Uterus (tissue), 4 donors: ENCODE measurements at places on chromosomes 2 and 18. TPM values are rescaled to one million over a fixed set of nuclear protein-coding genes. Genes with fewer than 3 reads are reported as not detected.

DNA sequence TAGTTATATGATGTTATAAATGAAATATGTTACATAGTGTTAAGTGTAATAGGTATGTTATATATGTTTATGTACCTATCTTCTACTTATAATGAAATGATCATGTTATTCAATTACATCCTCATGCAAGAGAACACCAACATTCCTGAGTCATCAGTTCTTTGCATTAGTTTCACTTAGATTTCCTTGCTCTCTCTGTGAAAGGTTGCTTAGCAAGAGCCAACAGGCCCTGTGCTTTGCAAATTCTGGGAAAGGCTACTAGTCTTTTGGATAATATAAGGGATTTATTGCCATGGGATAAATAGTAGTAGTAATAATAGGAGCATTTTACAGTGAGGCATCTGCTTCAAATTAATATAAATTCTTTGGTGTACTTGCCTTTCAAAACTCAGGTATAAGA, 274.8 kb downstream of the SP3 start:
- no peaks in the 10 kb centered on the region for H3K27me3 ChIP-seq
- H3K4me1 ChIP-seq, result no peaks in the 10 kb centered on the region
- H3K4me3 ChIP-seq, result no peak overlapping the region
- DNase-seq, result no peak

- H3K4me1 ChIP-seq, result no peaks in the 10 kb centered on the region
- no peak for DNase-seq
- no peaks in the 10 kb centered on the region for H3K36me3 ChIP-seq
- no peaks in the 10 kb centered on the region for H3K27me3 ChIP-seq
- no peak overlapping the region for H3K4me3 ChIP-seq
- H3K27ac ChIP-seq, result no peak overlapping the region
Observed at GRCh38 chr2:88059979-88060906, 4.7 kb upstream of the KRCC1 start.

The DNAJC5G gene
- total RNA-seq, result 0.77 TPM

DNA sequence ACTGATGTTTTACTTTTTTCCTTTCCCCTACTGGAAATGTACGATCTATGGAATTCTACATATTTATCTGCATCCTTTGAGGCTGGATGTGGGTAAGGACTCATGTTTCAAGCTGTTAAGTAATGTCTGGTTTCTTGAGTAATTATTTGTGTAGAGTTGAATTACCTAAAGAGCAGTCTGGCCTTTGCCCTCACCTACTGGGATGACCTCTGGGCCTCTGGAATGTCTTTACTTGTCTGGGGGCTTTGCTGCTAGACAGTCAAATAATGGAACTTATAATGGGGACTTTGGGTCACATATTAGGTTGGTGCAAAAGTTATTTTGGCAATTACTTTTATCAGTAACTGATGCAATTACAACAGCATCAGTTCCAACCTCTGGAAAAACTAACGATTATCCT, 244.7 kb downstream of the CCDC178 start:
- H3K27ac ChIP-seq, result no peak overlapping the region
- DNase-seq, result no peak
- no peak overlapping the region for H3K4me3 ChIP-seq
- H3K36me3 ChIP-seq, result no peaks in the 10 kb centered on the region
- H3K4me1 ChIP-seq, result no peaks in the 10 kb centered on the region
- H3K27me3 ChIP-seq, result no peaks in the 10 kb centered on the region

The TEX44 gene
- total RNA-seq, result not detected

- H3K27ac ChIP-seq, result no peak overlapping the region
- no peaks in the 10 kb centered on the region for H3K36me3 ChIP-seq
- H3K4me1 ChIP-seq, result no peaks in the 10 kb centered on the region
- no peak for DNase-seq
- H3K27me3 ChIP-seq, result no peaks in the 10 kb centered on the region
- H3K4me3 ChIP-seq, result no peak overlapping the region
Observed at GRCh38 chr18:30142248-30142647, 900.3 kb downstream of the DSC3 start.

- no peak for DNase-seq
- no peaks in the 10 kb centered on the region for H3K4me1 ChIP-seq
- H3K4me3 ChIP-seq, result no peak overlapping the region
- no peak overlapping the region for H3K27ac ChIP-seq
Observed at GRCh38 chr2:22952656-22953225, 432.2 kb upstream of the KLHL29 start.

- peak overlapping the region; percentile 77 for H3K27ac ChIP-seq
- H3K4me1 ChIP-seq, result no peaks in the 10 kb centered on the region
- H3K4me3 ChIP-seq, result peak overlapping the region; percentile 68
- peak; percentile 23 for DNase-seq
Observed at GRCh38 chr18:33578518-33579348, 714 bp downstream of the ASXL3 start.

The BOLL gene
- not detected for total RNA-seq

GRCh38 chr2:102664471-102664909, 45.1 kb downstream of the SLC9A2 start:
- H3K27me3 ChIP-seq, result no peaks in the 10 kb centered on the region
- H3K27ac ChIP-seq, result no peak overlapping the region
- H3K36me3 ChIP-seq, result no peaks in the 10 kb centered on the region
- DNase-seq, result no peak
- H3K4me1 ChIP-seq, result no peaks in the 10 kb centered on the region
- no peak overlapping the region for H3K4me3 ChIP-seq

The PDCL3 gene
- 3.8 TPM for total RNA-seq

GRCh38 chr2:134583997-134584520, 134.7 kb downstream of the TMEM163 start:
- DNase-seq, result no peak
- H3K36me3 ChIP-seq, result no peaks in the 10 kb centered on the region
- H3K4me1 ChIP-seq, result no peaks in the 10 kb centered on the region

The CHRND gene
- total RNA-seq, result not detected

DNA sequence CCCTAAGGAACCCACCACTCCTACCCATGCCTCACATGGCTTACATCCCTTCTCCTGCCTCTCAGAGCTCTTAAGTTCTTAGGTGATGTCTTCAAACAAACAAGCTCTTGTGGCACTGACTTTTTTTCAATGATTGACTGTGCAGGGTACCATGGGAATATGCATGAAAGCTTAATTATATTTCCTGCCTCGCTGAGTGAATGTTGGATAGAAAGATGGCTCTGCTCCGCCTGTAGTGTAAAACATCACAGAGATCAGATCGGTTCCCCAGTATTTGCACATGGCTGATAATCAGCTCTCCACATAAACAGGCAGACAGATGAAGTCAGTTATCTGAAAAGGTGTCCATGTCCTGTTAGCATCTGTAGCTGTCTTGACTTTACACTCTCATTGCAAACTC, 820.8 kb downstream of the TDRD15 start:
- no peaks in the 10 kb centered on the region for H3K4me1 ChIP-seq
- no peak overlapping the region for H3K4me3 ChIP-seq
- no peaks in the 10 kb centered on the region for H3K36me3 ChIP-seq

DNA sequence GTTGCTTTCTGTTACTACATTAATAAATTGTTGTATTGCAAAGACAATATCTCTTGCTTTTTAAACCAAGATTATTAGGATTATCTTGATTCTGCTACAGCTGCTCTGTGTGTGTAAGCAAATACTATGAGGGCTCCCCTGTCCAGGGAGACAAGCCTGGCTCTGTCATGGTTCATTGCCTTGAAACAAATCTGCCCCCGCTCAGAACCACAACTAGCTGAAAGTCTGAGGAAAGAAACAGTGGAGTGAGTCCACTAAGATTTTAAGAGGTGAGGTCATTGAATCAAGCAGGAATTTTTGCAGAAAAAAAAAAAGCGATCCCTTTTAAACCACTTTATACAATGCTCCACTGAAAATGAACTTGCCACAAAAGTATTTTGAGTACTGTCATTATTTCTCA, 30.8 kb upstream of the LRRTM4 start:
- H3K27me3 ChIP-seq, result no peaks in the 10 kb centered on the region
- no peaks in the 10 kb centered on the region for H3K4me1 ChIP-seq
- H3K36me3 ChIP-seq, result no peaks in the 10 kb centered on the region
- H3K27ac ChIP-seq, result no peak overlapping the region
- no peak for DNase-seq
- H3K4me3 ChIP-seq, result no peak overlapping the region

DNA sequence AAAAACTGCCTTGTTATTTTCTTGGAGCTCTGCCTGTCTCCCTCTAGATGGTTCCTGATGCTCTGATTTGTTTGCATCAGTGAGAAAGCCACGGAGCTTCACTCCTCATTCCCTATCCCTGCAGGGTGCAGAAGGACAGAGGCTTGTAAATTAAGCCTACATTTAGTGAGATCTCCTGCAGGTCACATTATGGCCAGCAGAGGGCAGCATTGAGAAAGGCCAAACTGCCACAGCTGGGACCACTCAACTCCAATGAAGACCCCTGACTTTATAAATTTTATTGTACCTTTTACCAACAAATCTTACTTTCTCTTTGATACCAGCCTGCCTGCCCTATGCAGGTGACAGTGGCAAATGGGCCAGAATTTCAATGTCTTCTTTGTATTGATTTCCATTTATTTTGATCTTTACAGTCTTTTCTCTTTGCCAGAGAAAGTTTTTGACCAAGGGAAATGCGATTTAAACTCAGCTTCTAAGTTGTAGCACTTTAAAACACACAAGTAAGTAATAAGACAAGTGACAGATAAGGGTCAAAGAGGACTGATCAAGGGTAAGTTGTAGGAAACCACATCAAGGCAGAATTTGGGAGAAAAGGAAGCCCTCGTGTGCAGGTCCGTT, 1029.1 kb upstream of the KLHL29 start:
- H3K4me1 ChIP-seq, result no peaks in the 10 kb centered on the region
- DNase-seq, result peak; percentile 49
- H3K27ac ChIP-seq, result no peak overlapping the region
- H3K36me3 ChIP-seq, result no peaks in the 10 kb centered on the region
- no peak overlapping the region for H3K4me3 ChIP-seq

The INHBB gene
- total RNA-seq, result 2.9 TPM

DNA sequence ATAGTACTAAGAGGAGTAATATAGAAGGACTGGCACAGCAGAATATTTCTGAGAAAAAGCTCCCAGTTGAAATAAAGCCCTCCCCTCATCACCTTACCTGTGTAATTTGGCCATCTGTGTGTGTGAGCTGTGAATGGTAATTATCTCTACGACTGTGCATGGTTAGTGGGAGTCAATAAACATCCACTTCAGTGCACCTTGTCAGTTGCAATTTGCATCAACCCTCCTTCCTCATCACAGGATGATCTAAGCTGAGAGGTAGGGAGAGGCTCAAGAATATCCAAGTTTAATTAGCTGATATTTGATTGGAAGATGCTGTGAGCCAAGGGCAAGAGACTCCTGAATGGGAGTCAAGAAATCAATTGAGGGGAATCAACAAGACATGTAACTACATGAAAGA, 694.9 kb upstream of the KLHL29 start:
- H3K4me1 ChIP-seq, result no peaks in the 10 kb centered on the region
- H3K27me3 ChIP-seq, result no peaks in the 10 kb centered on the region
- H3K27ac ChIP-seq, result no peak overlapping the region
- H3K4me3 ChIP-seq, result no peak overlapping the region
- H3K36me3 ChIP-seq, result no peaks in the 10 kb centered on the region
- DNase-seq, result no peak

The GALNT14 gene
- 4.0 TPM for total RNA-seq

The CD226 gene
- total RNA-seq, result 0.59 TPM

DNA sequence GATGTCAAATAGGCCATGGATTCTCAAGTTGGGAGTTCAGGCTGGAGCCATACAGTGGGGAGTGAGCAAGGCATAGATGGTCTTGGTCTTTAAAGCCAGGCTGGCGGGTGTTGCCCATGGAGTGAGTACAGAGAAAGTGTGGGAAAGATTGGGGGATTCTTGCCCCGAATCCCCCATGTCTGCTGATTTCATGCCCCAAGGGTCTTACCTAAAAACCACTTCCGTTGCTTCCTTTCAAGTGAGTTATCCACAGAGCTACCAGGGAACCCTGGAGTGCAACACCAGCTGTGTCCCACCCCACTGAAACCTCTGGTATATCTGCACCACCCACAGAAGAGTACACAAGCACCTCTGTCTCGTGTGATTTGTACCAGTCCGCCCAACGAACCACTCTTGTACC, 31.4 kb downstream of the FHOD3 start:
- H3K4me1 ChIP-seq, result no peaks in the 10 kb centered on the region
- no peak overlapping the region for H3K4me3 ChIP-seq
- no peak for DNase-seq
- H3K27ac ChIP-seq, result no peak overlapping the region

DNA sequence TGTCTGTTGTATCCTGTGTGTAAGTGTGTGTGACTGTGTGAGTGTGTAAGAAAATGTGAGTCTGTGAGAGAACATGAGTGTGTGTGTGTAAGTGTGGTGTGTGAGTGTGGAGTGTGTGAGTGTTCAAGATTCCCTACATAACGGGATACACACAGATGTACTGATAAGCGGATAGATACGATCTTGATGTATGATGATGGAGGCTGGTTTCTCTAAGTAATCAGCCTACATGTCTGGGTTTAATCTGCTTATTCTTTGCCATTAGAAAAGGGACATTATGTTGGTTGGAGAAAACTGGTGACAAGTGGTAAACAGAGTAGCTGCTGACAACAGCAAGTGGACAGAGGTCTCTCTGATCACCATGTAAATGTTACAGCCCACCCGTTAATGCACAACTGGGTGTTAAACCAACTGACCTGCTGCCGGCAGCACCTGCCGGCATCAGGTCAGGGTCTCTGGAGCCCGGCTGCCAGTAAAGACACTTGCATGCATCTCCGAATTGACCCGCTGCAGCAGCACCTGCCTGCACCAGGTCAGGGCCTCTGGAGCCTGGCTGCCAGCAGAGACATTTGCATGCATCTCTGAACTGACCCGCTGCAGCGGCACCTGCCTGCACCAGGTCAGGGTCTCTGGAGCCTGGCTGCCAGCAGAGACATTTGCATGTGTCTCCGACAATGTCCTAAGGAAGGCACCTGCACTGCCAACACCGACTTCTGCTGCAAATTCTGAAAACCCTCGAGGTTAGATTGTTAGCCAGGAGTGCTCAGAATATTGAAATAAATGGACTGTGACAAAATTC, 87.5 kb downstream of the MBP start:
- H3K4me3 ChIP-seq, result no peak overlapping the region
- no peaks in the 10 kb centered on the region for H3K36me3 ChIP-seq
- no peaks in the 10 kb centered on the region for H3K4me1 ChIP-seq
- DNase-seq, result no peak

DNA sequence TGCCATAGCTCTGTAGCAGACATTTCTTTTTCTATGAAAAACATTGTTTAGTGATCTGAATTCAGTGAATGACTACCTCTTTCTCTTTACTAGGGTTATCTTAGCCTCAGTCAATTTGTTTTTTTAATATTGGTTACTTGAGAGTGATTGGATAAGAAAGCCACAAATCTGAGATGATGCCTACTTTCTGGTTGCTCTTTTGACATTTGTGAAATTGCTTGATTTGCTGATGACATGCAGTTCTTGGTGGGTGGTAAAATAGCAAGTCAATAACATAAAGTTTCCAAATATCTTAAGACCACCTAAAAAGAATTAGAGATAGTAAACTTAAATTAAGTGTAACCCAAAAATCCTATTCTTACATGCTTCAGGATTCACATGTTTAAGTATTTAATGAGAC, 199.5 kb upstream of the STON1 start:
- no peaks in the 10 kb centered on the region for H3K27me3 ChIP-seq
- H3K4me3 ChIP-seq, result no peak overlapping the region
